ENCODE measurements at places on chromosomes 11 and 22.
A peak's percentile ranks its signal among the peaks of the same experiment; 100 is the strongest.

GRCh38 chr22:36900225-36900624, 13.2 kb upstream of the CSF2RB start:
- DNase-seq = no peak

DNA sequence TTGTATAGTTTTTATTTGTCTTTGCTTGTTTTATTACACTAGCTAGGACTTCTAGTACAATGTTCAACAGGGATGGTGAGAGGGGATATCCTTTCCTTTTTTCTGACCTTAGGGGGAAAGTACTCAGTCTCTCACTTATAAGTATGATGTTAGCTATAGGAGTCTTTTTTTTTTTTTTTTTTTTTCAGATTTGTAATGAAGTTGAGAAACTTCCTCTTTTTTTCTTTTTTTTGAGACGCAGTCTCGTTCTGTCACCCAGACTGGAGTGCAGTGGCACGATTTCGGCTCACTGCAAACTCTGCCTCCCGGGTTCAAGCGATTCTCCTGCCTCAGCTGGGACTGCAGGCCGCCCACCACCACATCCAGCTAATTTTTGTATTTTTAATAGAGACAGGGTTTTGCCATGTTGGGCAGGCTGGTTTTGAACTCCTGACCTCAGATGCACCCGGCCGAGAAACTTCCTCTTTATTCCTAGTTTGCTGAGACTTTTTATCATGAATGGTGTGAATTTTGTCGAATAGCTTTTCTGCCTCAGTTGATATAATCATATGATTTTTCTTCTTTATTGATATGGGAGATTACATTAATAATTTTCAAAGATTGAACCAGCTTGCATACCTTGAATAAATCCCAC, 10.9 kb downstream of the TRIM22 start:
- no peak for DNase-seq

- no peak for DNase-seq
Measured at GRCh38 chr11:46197421-46197820, 76.2 kb upstream of the PHF21A start.

DNA sequence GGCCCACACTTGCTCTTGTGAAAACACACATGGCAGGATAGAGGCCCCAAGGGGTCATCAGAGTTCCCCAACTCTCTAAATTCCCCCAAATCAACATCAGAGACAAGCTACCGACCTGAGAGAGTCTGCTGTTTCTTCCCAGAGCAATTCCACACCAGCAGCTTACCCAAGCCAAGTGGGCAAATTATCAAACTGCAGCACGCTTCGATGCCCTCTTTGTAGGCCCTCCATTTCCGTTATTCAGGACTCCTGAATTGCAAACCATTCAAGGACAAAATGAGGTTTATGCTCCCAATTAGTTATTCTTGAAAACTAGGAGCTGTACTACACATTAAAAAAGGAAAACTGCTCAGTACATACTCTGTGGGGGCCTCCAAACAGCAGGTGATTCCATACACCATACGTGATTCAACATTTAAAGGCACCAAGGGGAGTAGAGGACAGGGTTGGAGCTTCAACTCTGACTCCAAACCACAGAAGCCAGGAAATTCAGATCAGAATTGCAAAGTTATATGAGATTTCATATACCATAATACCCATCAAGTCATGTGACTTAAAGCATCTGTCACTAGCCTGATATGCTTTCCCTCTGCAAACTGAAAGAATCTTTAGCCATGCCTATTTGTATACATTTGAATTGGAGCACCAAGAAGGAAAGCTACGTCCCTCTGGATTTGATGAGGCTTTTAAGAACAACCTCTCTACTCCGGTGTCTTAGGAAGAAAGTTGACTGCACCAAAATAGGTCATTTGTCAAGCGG, 234.8 kb downstream of the CADM1 start:
- no peak for DNase-seq

GRCh38 chr11:61532134-61533038, 23.8 kb downstream of the LRRC10B start:
- peak; percentile 5 for DNase-seq

GRCh38 chr11:73734993-73735392, 25.9 kb downstream of the RAB6A start:
- DNase-seq = no peak

DNA sequence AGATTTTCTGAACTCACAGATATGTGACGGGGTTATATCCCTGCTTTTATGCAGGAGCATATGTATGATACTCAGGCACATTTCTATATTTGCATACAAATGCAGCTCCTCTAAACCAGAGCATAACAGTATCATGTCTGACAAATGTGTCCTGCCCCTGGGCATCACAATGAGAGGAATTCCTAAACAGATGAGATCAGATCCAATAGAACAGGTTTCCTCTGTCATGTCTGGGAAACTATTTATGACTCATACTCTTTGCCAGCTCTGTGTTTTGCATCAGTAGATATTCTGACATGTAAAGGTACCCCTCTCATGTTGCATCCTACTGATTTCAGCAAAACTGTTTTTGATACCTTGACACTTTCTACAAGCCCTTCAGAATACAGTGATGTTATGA, 29.4 kb downstream of the SYT9 start:
- DNase-seq = no peak

DNA sequence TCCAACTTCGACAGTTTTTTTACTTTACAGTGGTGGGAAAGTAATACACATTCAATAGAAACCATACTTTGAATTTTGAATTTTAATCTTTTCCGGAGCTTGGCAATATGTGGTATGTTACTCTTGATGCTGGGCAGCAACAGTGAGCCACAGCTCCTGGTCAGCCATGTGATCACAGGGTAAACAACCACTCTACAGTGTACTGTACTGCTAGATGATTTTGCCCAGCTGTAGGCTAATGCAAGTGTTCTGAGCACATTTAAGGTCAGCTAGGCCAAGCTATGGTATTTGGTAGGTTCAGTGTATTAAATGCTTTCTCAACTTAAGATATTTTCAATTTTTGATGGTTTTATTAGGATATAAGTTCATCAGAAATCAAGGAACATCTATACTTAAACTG, 48.7 kb upstream of the GRIK4 start:
- no peak for DNase-seq

DNA sequence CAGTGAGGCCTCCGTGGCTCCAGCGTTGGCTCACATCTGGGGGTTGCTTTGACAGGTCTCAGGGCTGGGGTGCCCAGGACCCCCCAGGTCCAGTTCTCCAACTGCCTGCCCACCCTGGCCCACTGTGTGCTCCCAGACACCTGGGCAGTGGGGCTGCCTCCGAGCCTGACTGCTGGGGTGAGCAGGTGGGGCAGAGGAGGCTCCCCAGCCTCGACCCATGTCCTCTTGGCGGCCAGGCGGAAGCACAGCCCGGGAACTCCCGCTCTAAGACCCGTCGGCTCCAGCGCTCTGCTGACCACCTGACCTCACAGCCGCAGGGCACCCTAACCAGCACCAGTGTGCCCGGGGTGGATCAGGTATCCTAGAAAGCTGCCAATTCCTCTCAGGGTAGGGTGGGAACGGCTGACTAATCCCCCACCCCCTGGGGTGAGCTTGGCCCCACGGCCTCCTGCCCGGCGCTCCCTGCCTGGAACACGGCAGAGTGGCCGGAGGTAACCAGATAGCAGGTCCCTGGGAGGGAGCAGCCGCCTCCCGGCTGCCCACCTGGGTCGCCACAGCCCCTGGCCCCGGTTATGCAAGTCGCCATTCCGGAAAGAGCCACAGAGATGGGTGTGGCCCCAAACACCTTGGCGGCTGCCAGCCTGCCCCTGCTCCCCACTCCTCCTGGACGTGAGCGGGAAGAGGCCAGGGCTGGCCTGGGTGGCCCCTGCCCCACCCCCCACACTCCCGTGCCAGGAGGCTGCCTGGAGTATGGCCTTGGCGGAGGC, 19.2 kb upstream of the MUC5B start:
- DNase-seq = no peak

DNA sequence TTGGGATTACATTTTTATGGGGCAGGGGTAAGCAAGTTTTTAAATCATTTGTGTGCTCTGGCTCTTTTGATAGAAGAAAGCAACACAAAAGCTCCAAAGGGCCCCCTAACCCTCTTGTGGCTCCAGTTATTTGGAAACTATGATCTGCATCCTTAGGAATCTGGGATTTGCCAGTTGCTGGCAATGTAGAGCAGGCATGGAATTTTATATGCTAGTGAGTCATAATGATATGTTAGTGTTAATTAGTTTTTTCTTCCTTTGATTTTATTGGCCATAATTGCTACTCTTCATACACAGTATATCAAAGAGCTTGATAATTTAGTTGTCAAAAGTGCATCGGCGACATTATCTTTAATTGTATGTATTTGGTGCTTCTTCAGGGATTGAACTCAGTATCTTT, 10.1 kb downstream of the RAG1 start:
- no peak for DNase-seq

GRCh38 chr11:130622141-130622542, 173.7 kb downstream of the ADAMTS15 start:
- no peak for DNase-seq

DNA sequence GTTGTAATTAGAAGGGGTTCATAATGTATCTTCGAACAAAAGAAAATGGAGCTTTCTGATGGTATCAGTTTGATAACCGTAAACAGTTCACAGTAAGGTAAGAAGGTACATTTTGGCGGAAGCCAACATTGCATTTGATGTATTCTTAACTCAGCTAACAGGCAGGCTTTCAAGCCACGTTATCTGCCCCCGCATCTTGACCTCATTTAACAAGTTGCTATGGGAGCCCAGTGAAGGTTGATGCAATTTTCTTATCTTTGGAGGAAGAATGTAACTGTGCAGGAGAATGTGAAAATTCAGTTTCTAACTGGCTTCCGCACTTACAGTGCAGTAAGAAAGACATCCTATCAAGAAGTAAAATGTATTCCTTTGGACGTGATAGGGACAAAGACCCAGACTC, 110.6 kb downstream of the ETS1 start:
- no peak for DNase-seq

- no peak for DNase-seq
Measured at GRCh38 chr11:45930031-45930794, 7.8 kb downstream of the LARGE2 start.

Data from GDM1 (cell line).